Tibial nerve (tissue), 4 donors: ENCODE measurements at places on chromosomes 4 and X. TPM values are rescaled to one million over a fixed set of nuclear protein-coding genes. Genes with fewer than 3 reads are reported as not detected.

DNA sequence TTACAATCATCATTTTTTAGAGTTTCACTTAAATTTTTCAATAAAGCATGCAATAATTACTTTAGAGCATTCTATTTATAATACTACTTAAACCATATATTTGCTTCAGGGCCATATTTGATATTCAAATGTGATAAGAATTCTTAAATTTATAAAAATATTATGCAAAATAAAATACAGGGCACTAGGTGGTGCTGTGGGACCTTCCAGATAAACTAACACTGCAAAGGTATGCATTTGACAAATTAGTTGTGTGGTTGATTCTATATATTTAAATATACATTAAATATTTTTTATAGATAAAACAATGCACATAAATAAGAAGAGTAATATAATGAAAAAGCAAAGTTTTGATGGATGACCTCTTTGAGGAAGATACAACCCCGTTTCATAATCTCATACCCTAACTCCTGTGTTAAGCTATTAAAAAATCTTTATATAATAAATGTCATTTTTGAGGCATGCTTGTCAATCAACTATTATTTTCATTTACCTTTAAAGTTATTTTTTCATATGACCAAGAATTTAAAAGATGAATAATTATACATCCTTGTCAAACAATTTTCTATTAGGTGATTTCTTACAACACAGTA is 128.4 kb downstream of the REELD1 start:
- DNase-seq: peak; percentile 26

DNA sequence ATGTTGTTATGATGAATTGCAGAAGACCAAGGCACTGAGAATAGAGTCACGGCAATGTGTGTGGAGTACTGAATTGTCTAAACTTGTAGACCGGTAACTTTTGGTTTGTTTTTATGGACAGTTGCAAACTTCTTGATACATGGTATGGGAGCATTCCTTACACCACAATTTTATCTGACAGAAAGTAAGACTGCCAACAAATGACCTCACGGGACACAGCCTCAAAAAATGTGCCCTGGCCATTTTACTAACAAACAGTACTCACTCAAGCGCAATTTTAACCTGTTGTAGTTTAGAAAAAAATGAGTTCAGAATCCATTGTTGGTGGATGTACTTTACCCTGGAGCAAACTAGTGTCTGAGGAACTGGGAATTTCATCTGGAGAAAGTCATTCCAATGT is 321.2 kb downstream of the CAMK2D start:
- DNase-seq: no peak

- no peak for DNase-seq
Observed at GRCh38 chr4:77189412-77189811, 32.4 kb downstream of the CCNG2 start.

DNA sequence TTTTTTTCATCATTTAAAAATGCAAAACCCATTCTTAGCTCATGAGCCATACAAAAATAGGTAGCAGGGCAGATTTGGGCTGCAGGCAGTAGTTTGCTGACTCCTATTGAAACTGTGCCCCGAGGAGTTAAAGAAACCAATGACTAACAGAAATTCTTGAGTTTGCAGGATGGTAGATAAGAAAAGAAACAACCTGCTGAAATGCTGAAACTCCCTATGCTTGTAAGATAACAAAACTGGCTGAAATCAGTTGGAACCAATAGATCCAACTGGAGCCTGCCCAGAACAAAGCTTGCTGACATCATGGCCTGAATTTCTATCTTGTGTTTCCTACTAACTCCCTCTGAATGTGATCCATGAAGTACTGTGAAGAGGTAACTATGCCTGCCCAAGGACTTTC is 68.6 kb downstream of the ANOS1 start:
- DNase-seq: no peak

GRCh38 chr4:76641758-76642157 is 206.7 kb downstream of the SHROOM3 start:
- DNase-seq: no peak

DNA sequence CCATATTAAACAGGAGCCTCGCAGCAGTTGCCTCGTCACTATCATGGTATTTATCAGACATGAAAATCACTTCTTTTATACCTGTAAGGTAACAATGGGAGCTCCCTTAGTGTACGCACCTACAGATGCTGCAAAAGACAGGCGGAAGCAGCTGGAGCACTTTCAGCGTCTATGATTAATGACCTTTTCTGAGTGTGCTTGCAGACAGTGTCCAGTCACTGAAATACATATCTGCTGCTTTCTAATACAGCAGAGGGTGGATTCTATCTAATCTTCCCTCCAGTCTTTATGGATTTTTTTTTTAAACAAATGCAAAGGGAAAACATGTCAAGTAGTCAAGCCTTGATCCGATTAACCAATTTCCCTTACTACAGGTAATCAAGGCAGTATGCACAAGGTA is 24.1 kb downstream of the DCTD start:
- DNase-seq: no peak

DNA sequence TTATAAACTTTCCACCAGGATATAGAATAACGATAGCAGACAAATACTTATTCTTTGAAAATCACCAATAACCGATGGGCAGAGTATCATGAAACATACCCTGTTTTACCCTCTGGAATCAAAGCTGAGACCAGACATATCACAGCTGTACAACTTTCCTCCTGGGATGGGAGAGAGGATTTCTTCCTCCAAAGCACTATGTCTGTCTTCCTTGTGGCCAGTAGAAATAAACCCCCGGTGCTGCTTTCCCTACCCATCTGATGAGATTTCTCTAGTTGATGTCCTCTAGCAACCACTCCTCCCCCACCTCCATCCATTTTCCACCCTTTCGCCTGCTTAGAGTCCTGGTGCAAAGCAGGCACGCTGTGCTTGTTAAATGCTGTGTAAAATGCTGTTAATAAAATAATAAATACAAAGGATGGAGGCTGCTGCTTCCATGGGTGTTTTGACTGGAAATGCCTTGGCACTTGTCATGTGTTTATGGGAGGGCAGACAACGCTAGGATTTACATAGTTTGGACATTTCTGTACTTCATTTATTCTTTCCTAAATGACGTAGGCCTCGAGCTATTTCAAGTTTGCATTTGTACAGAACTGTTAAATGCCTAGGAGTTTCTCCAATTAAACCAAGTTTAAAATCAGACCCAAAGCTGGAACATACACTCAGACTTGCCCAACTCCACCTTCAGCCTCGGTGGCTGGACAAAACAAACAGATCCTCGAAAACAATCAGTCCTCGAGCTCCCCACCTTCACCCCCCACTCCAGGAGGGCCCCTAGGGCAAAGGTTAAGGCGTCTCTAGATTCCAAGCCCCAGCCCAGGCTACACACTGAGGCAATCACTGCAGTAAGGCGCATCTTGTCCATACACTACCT is 10.1 kb downstream of the BCOR start:
- DNase-seq: no peak

GRCh38 chr4:169933531-169933930 is 92.7 kb downstream of the MFAP3L start:
- DNase-seq: no peak

DNA sequence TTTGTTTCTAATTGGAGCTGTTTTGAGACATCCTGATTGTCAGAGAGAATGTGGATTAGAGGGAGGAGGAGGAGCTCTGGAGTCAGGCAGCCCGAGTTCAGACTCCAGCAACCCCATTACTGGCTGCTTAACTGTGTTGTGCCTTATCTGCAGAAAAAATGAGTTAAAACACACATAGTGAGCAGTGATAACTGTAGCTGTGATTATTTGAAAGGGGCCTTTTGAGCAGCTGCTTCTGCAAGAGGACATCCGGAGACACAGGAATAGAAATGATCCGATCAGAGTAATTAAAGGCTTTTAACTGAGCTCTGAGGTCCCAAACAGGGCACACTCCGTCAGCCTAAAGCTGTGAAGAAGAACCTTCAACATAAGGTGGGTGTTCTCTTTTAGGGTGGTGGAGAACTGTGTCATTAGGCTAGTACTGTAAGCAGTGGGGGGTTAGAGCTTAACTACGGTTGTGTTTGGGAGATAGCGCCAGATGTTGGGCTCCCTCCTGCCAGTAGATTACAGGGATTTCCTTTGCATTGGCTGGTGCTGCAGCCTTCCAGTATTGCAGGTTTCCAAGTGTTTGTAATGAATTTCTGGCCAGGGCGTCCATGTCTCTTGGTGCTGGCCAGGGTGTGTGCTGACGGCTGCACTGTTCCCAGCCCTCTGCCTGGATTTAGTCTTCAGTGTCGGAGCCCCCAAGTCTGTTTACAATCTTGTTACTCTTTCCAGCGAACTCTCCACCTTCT is 24.3 kb downstream of the ADD1 start:
- no peak for DNase-seq

DNA sequence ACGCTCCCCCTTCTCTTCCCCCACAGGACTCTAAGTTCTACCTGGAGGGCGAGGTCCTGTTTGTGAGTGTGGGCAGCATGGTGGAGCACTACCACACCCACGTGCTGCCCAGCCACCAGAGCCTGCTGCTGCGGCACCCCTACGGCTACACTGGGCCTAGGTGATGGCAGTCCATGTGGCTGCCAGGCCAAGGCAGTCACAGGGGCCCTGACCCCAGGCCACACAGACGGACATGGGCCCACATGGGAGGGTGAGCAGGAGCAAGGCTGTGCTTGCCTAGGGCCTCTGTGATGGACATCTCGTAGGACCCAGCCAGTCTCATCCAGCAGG is 10.0 kb upstream of the ADD1 start:
- peak; percentile 6 for DNase-seq

DNA sequence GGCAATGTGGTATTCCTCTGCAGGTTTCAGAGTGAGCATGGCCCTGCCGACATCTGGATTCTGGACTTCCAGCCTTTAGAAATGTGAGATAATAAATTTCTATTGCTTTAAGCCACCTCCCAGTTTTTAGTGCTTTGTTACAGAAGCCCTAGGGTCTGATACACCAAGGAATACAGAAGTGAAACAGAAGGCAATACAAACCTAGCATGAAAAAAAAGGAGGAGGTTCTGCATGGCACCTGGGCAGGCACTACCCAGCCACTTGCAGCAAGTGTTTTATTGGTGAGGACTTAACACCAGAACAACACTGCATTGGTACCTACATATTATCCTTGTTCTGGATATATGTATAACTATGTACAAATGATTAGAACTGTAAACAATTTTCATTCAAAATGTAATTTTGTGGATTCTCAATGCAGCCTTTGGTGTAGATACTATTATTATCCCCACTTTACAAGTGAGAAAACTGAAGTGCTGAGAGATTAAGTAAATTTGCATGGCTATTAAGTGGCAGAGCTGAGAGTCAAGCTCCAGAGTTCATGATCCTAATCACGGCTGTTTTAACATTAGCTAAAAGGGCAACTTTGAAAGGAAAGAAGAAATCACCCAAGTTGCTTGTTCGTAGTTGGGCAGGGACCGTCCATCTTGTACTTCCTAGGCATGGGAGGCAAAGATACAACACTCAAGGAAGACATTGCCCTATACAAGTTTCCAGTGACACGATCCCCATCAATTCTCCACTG is 71.8 kb downstream of the IL21 start:
- DNase-seq: no peak

DNA sequence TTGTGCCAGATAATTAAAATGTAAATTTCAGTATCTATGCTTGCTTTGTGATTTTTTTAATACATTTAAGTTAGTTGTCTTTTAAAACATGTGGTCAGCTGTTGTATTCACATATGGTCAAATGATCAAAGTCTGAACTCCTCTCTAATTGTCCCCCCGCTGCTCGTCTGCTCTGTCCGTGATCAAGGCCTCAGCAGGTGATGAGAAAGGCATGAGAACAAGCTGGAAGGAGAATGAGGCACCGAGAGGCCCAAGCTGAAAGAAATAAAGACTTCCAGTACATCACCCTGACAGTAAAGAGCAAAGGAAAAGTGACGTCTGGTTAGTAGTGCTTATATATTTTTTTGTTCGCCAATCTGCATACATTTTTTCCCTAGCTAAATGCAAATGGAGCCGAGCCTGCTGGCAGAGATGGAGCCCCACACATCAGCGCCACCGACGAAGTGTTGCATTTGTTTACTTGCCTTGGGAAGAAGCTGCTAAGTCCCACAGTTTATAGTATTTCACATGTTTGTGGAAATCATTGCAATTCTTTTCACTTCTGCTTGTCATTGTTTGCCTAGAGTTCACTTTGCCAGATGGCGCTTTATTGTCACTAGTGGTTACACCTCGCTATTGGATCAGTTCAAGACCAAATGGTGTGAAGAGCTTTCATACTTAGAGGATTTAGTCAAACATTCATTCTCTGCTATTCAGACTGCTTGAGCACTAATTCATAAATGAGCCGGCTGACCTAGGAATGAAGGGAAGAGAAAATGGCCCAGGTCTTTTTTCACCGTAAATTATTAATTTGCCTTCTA is 181.5 kb downstream of the ZIC3 start:
- DNase-seq: no peak

- peak; percentile 56 for DNase-seq
Observed at GRCh38 chrX:110317820-110318663, at the start of gene AMMECR1. TSS of gene AMMECR1 (minus strand) at chrX:110318085. CDS start at chrX:110318071, 14 bp downstream.

GRCh38 chr4:16037901-16038300 is 45.9 kb downstream of the PROM1 start:
- no peak for DNase-seq

SPANXN4 gene
- not detected for total RNA-seq

INTU gene
- total RNA-seq: 10.5 TPM

DRD5 gene
- not detected for total RNA-seq

SLC16A2 gene
- 13.3 TPM for total RNA-seq

AFF2 gene
- total RNA-seq: 13.2 TPM

CDKL5 gene
- total RNA-seq: 7.5 TPM

IL9R gene
- total RNA-seq: 0.44 TPM

PDGFRA gene
- 81.8 TPM for total RNA-seq

PNPLA4 gene
- total RNA-seq: 10.9 TPM

FOXP3 gene
- total RNA-seq: not detected
